ENCODE measurements at places on chromosomes 4 and X.

DNA sequence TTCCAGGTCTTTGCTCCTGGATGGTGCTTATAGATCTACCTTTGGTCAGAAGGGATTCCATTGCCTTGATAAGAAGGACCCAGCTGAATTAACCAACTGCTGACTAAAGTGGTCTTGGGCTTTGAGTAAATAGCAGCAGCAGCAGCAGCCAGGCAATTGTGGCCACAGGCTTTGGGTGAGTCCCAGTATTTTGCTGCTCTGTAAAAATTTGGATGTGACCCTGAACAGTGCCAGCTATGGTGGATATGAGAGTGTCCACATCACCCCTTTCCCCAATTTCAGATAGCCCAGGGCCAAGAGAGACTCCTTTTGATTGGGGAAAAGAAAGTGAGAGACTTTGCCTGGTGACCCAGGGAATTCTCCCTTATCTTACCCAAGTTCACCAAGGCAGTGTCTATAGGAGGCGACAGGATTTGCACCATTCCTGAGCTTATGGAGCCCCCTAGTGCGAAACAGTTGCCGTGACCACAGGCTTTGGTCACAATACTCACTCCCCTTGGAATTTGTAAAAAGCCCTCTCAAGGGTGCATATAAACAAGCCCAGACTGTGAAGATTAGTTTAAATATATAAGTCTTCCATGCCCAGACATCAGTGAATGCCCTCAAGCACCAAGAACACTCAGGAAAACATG is 518.0 kb downstream of the TMA16 start:
- DNase-seq, result no peak

- no peak for DNase-seq
These were observed 98.7 kb downstream of the SORBS2 start for GRCh38 chr4:185713272-185713671.

DNA sequence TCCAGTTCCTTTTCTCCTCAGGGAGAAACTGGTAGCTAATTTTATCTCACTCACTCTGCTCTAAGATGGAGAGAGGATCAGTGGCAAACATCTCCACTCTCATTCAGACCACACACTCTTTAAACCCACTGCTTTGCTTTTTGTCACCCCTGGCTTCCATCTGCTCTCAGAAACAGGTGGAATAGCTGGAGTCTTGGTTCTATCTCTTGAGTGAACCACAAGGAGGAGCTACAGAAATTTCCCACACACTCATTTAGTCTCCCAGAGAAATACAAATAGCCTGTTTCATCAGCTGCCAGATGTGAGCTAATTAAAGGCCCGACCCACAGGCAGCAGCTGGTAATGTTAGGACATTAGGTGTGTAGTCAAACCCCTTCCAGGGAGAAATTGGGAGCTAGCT is 96.6 kb downstream of the STPG2 start:
- no peak for DNase-seq

- DNase-seq, result no peak
These were observed 991.8 kb upstream of the SLIT2 start for GRCh38 chr4:19259920-19260319.
